HCT116 (cell line): ENCODE measurements at places on chromosomes 4 and X.

DNA sequence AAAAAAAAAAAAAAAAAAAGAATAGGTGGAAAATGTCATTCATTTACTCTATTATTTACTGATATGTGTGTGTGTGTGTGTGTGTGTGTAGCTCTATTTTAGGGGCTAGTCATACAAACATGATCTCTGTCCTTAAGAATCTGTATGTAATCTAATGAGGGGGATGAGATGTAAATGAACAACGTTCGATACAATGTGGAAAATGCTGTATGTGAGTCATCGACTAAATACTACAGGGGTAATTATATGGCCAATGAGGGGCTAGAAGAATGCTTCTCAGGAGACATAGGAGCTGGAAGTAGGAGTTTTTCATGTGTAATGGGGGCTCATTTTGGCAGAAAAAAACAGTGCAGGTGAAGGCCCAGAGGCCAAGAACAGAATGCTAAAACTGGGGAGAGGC, 41.9 kb downstream of the LEF1 start:
- DNase-seq, result no peak
- no peak overlapping the region for H3K4me3 ChIP-seq
- no peaks in the 10 kb centered on the region for H3K4me1 ChIP-seq
- no peaks in the 10 kb centered on the region for H3K27me3 ChIP-seq

- no peaks in the 10 kb centered on the region for H3K36me3 ChIP-seq
- H3K27ac ChIP-seq, result no peak overlapping the region
- H3K4me3 ChIP-seq, result no peak overlapping the region
- no peaks in the 10 kb centered on the region for H3K4me1 ChIP-seq
Observed at GRCh38 chrX:132933170-132933569, 25.3 kb downstream of the HS6ST2 start.

DNA sequence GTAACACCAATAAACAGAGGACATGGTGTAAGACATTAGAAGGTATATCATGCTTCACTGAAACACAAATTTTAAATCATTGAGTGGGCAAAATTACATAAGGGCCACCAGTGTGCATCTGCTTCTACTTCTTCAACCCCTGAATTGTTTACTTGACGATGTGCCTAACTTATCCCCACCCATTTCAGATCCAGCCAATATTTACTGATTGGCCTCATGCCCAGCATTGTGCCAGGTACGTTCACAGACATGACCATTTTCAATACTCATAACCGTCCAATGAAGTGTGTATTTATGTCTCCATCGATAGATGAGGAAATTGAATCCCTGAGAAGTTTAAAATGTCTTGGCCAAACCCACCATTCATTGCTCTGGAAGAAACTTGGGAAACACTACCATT, 208.3 kb upstream of the MID1 start:
- H3K36me3 ChIP-seq, result no peaks in the 10 kb centered on the region
- H3K4me1 ChIP-seq, result no peaks in the 10 kb centered on the region
- DNase-seq, result no peak
- H3K4me3 ChIP-seq, result no peak overlapping the region

- H3K4me1 ChIP-seq, result peaks cover 11% of the 10 kb centered on the region
- DNase-seq, result no peak
- peaks cover 4% of the 10 kb centered on the region; the same call in 1 of the 2 replicates for H3K36me3 ChIP-seq
- no peak overlapping the region for H3K4me3 ChIP-seq
Observed at GRCh38 chrX:1398431-1399340, 6.8 kb upstream of the SLC25A6 start.

DNA sequence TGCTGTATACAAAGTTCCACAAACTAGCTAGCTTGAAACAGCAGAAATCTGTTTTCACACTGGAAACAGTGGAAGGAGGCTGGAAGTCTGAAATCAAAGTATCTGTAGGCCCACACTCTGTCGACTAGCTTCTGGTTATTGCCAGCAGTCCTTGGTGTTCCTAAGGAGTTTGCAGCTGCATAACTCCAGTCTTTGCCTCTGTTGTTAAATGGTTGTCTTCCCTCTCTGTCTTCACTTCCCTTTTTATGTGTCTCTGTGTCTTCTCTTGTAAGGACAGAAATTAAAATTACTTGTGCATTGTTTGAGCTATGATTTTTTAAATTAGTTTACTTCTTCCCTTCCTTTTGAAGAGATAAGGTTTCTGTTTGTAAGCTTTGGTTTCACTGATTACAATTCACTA, 8.2 kb downstream of the MTHFD2L start:
- no peaks in the 10 kb centered on the region for H3K4me1 ChIP-seq
- H3K4me3 ChIP-seq, result no peak overlapping the region
- H3K36me3 ChIP-seq, result peaks cover 28% of the 10 kb centered on the region

GRCh38 chr4:153403726-153404125, 59.2 kb downstream of the MND1 start:
- DNase-seq, result no peak
- no peaks in the 10 kb centered on the region for H3K36me3 ChIP-seq
- H3K4me3 ChIP-seq, result no peak overlapping the region

DNA sequence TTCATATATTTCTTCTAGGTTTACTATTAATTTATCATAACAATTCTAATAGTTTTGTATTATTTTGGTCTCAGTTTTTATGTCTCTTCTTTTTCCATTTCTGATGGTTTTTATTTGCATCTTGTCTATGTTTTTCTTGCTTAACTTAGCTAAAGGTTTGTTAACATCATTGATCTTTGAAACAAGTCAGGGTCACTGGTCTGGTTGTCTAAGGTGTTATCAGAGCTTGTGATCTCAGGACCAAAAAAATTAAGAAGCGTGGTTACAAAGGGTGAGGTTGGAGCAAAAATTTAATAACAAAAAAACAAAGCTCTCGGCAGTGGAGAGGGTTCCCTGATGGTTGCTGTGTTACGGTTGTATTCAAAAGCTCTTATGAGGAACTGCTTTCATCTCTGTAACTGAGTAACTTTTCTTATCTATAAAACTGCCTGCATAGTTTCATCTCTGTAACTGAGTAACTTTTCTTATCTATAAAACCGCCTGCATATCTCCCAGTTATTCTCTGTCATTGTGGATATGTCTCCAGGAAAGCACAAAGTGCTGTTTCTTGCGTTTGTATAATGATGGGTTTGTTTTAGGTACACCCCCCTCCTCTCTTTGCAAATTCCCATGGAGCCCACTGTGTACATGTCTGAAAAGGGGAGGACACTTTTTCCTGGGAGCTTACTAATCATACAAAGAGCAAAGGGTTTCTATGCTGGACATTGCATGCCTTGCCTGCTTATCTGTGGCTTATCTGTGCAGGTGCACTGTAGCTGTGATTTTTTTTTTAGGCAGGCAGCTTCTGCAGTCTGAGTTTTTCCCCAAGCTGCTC, 62.4 kb upstream of the UGT2B15 start:
- H3K27ac ChIP-seq, result no peak overlapping the region
- no peak for DNase-seq
- H3K4me3 ChIP-seq, result no peak overlapping the region
- no peaks in the 10 kb centered on the region for H3K4me1 ChIP-seq
- no peaks in the 10 kb centered on the region for H3K27me3 ChIP-seq

GRCh38 chr4:154589296-154590197, 995 bp downstream of the FGA start:
- H3K4me1 ChIP-seq, result no peaks in the 10 kb centered on the region
- H3K36me3 ChIP-seq, result no peaks in the 10 kb centered on the region
- DNase-seq, result no peak
- no peak overlapping the region for H3K4me3 ChIP-seq
- H3K27me3 ChIP-seq, result no peaks in the 10 kb centered on the region
- H3K27ac ChIP-seq, result no peak overlapping the region

DNA sequence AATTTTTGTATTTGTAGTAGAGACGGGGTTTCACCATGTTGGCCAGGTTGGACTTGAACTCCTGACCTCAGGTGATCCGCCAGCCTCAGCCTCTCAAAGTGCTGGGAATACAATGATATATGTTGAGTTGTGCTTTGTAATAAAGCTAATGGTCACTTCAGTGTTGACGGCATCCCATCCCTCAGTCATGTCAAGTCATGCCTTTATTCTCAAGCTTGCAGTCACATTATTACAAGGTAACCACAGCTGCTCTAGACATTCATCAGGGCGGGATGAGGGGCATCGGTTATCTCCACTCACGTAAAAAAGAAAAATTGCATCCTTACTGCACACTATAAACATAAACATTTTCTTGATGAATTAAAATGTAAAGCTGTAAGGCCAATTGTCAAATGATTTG, 12.8 kb upstream of the FAT1 start:
- peak overlapping the region; percentile 73 for H3K27ac ChIP-seq
- no peaks in the 10 kb centered on the region for H3K27me3 ChIP-seq
- DNase-seq, result no peak
- H3K36me3 ChIP-seq, result no peaks in the 10 kb centered on the region

GRCh38 chr4:123743848-123744247, 347.3 kb downstream of the SPRY1 start:
- H3K27me3 ChIP-seq, result no peaks in the 10 kb centered on the region
- no peak overlapping the region for H3K4me3 ChIP-seq

GRCh38 chr4:173794662-173795061, 264.6 kb upstream of the HAND2 start:
- no peaks in the 10 kb centered on the region for H3K36me3 ChIP-seq
- no peaks in the 10 kb centered on the region for H3K27me3 ChIP-seq
- no peak overlapping the region for H3K4me3 ChIP-seq
- DNase-seq, result no peak
- no peak overlapping the region for H3K27ac ChIP-seq

DNA sequence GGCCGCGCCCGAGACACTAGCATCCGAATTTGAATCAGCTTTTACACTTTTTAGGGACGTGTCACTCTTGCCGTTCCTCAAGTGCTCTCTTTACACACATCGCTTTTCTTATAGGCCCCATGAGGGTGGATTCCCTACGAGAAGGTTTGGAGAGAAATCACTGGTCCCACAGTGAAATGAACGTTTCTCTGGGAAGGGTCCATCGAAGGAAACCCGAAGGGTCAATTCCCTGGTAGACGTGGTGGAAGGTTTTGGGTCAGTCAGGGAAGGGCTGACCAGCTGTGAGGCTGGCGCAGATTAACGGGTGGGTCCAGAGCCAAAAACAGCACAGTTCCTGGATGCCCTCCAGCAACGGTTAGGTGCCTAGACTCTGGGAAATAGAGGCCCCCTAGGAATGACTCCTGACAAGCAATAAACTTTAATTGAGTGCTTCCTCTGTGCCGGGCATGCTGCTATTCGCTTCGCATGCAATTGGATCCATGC, 35.9 kb downstream of the ETDC start:
- H3K27ac ChIP-seq, result peak overlapping the region; percentile 76; the same call in 1 of the 2 replicates
- H3K4me3 ChIP-seq, result peak overlapping the region; percentile 67
- no peaks in the 10 kb centered on the region for H3K27me3 ChIP-seq

- H3K4me3 ChIP-seq, result no peak overlapping the region
- DNase-seq, result no peak
- H3K4me1 ChIP-seq, result no peaks in the 10 kb centered on the region
- H3K27ac ChIP-seq, result no peak overlapping the region
- no peaks in the 10 kb centered on the region; the same call in 1 of the 2 replicates for H3K27me3 ChIP-seq
Observed at GRCh38 chr4:108527723-108528122, 92.7 kb upstream of the RPL34 start.

- no peak overlapping the region for H3K27ac ChIP-seq
- DNase-seq, result peak; percentile 12
- H3K4me3 ChIP-seq, result no peak overlapping the region
- H3K4me1 ChIP-seq, result no peaks in the 10 kb centered on the region
- H3K27me3 ChIP-seq, result no peaks in the 10 kb centered on the region
Observed at GRCh38 chrX:26918631-26919030, 544.5 kb downstream of the PPP4R3C start.

- H3K36me3 ChIP-seq, result no peaks in the 10 kb centered on the region
- DNase-seq, result no peak
- H3K27ac ChIP-seq, result no peak overlapping the region
Observed at GRCh38 chr4:4853921-4854648, 5.4 kb upstream of the MSX1 start.

DNA sequence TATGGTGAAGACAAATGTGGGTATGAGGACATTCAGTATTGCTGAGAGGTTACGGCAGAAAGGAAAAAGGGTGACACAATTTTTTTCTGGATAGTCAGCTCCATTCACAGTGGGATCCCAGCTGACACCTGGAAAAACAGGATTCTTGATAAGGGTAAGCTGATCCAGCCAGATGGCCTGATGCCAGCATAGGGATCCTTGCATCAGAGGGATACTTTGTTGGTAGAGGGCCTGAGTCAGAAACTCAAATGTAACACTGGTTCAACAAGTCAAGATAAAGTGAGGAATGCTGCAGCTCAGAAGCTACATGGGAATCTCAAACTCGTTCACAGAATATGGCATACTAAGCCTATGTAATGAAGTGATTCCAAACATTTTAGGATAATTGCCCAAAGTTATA, 726.7 kb downstream of the C4orf33 start:
- no peak overlapping the region for H3K27ac ChIP-seq
- H3K27me3 ChIP-seq, result no peaks in the 10 kb centered on the region
- peak; percentile 53 for DNase-seq
- no peaks in the 10 kb centered on the region for H3K36me3 ChIP-seq
- H3K4me3 ChIP-seq, result no peak overlapping the region
